Activated CD8-positive, alpha-beta memory T cell treated with anti-CD3 and anti-CD28 coated beads for 36 hours (primary cell): ENCODE measurements at places on chromosomes 7 and 10. TPM values are rescaled to one million over a fixed set of nuclear protein-coding genes. Genes with fewer than 3 reads are reported as not detected.

GFRA1 gene
- not detected for total RNA-seq

CLIP2 gene
- 1.3 TPM for total RNA-seq

PNLIP gene
- not detected for total RNA-seq

SLC39A12 gene
- not detected for total RNA-seq

AS3MT gene
- not detected for total RNA-seq

TFPI2 gene
- total RNA-seq: not detected

OR2A12 gene
- not detected for total RNA-seq

TMEM130 gene
- not detected for total RNA-seq

GIMAP4 gene
- 26.3 TPM for total RNA-seq

TPK1 gene
- total RNA-seq: 20.4 TPM

AKR1C4 gene
- total RNA-seq: not detected

EN2 gene
- total RNA-seq: not detected

IFIT1 gene
- 0.25 TPM for total RNA-seq

FFAR4 gene
- total RNA-seq: not detected

OLAH gene
- 0.17 TPM for total RNA-seq

MBL2 gene
- total RNA-seq: not detected

HOXA2 gene
- not detected for total RNA-seq

SFTPA1 gene
- total RNA-seq: not detected

COBL gene
- not detected for total RNA-seq

FZD8 gene
- total RNA-seq: 0.78 TPM

HOXA6 gene
- total RNA-seq: not detected

ZRANB1 gene
- 13.1 TPM for total RNA-seq

TAS2R4 gene
- 0.69 TPM for total RNA-seq

CCM2 gene
- 54.2 TPM for total RNA-seq

RAMP3 gene
- not detected for total RNA-seq

ZWINT gene
- total RNA-seq: 116 TPM

ITGA8 gene
- not detected for total RNA-seq

MMRN2 gene
- not detected for total RNA-seq

UPK3BL2 gene
- total RNA-seq: 8.1 TPM

GIMAP6 gene
- 27.4 TPM for total RNA-seq

SFTPA2 gene
- not detected for total RNA-seq

CCL24 gene
- not detected for total RNA-seq

STAG3 gene
- 7.1 TPM for total RNA-seq

TMEM236 gene
- total RNA-seq: 0.04 TPM

AEBP1 gene
- 12.9 TPM for total RNA-seq

CPXM2 gene
- total RNA-seq: not detected
